Hair follicular keratinocyte (primary cell): ENCODE measurements at places on chromosomes 12 and 14. TPM values are rescaled to one million over a fixed set of nuclear protein-coding genes. Genes with fewer than 3 reads are reported as not detected.

PTPRO gene
- total RNA-seq, result 0.08 and 0.30 TPM in 2 replicates

MYO1A gene
- not detected in 2 replicates for total RNA-seq

KLRD1 gene
- total RNA-seq, result not detected in 2 replicates

CPNE6 gene
- total RNA-seq, result not detected in 2 replicates

DCAF5 gene
- total RNA-seq, result 11.2 and 15.7 TPM in 2 replicates

TOMM20L gene
- total RNA-seq, result not detected in 2 replicates

MYH6 gene
- not detected in 2 replicates for total RNA-seq

MYF5 gene
- not detected in 2 replicates for total RNA-seq

NUP37 gene
- total RNA-seq, result 32.2 and 66.0 TPM in 2 replicates
